ENCODE measurements at places on chromosomes 13 and 19.
A peak's percentile ranks its signal among the peaks of the same experiment; 100 is the strongest.

- H3K4me1 ChIP-seq: peaks cover 19% of the 10 kb centered on the region
- no peaks in the 10 kb centered on the region for H3K27me3 ChIP-seq
- H3K27ac ChIP-seq: peak overlapping the region; percentile 13
- no peaks in the 10 kb centered on the region for H3K36me3 ChIP-seq
- DNase-seq: peak; percentile 52
These were observed 51.6 kb upstream of the UBL3 start for GRCh38 chr13:29901710-29902631.

DNA sequence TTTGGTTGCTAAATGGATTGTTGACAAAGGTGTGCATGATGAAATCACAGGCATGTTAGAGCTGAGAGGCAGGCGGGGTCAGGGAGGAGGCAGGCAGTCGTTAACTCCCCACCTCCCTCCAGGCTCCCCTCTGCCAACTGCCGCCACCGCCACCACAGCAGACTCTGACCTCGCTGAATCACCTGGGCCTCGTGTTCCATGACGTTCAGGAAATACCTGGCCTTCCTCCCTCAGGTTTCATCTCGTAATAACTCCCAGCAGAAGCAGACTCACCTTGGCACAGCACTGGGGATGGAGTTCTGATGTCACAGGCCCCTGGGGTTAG, 198.5 kb downstream of the KATNAL1 start:
- H3K4me3 ChIP-seq: no peak overlapping the region
- H3K36me3 ChIP-seq: no peaks in the 10 kb centered on the region
- H3K27me3 ChIP-seq: no peaks in the 10 kb centered on the region
- no peak overlapping the region for H3K27ac ChIP-seq

GRCh38 chr19:48363500-48363809, 285 bp downstream of the TMEM143 start:
- peak; percentile 35 for DNase-seq
- peaks cover 5% of the 10 kb centered on the region for H3K36me3 ChIP-seq
- H3K27me3 ChIP-seq: no peaks in the 10 kb centered on the region
- peak overlapping the region; percentile 96 for H3K27ac ChIP-seq

DNA sequence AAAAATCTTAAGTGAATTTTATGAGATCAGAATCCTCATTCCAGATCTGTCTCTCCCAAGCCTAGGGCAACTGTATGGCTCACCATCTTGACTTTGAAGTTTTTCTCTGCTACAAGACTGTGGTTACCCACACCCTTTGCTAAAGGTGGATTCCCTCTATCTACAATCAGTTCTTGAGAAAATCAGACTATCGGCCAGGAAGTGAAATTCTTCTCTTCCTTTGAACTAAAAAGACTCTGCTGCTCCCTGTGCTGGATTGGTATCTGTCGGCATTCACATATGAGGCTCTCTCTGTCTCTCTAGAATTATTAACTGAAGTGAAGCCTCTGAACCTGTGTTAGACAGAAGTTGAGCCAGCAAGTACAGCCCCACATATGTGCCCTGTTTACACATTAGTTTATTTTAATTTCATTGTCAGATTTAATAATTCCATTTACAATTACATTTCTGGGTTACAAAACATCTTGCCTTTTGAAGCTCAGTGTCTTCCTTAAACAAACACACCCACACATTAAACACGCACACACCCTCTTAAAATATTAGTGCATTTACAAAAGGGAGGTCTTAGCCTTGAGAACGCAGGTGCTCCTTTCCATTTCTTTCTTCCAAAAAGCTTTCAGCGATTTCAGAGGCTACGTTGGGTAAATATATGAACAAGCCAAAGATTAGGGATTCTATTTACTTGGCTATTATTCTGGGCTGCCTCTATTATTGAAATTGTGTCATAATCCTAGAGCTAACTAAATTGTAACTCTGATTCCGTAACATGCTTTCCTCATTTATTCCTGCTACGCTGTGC, 145.7 kb downstream of the MIPEP start:
- H3K27me3 ChIP-seq: no peaks in the 10 kb centered on the region
- peaks cover 1% of the 10 kb centered on the region for H3K36me3 ChIP-seq
- peaks cover 25% of the 10 kb centered on the region for H3K4me1 ChIP-seq
- no peak overlapping the region for H3K4me3 ChIP-seq
- peak; percentile 13 for DNase-seq

- no peaks in the 10 kb centered on the region for H3K36me3 ChIP-seq
These were observed 412.6 kb downstream of the KCTD12 start for GRCh38 chr13:76473552-76474134.

DNA sequence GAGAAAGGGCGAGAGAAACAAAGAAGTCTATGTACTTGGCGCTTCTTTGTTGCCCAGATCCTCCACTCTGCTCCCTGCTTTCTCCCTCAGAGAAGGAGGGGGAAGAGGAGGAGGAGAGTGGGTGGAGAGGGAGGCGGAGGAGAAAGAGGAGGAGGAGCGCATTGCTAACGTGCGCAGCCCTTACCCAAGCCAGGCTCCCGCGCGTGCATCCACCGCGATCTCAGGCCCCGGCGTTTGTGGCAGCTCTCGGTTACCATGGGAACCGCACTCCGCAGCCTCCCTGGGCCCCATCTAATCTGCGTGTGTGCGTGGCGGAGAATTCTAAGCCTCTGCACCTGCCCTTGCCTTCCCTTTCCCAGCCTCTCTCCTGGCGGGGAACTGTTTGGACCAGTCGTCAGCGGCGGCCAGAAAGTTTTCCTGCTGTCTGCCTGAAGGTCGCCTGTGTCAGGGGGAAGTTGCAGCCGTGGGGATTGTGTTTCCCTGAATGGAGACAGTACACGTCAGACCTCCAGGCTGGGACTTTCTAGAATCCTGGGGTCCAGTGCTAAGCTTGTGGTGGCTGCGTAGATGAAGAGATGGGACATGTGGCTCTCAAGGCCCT, at the start of gene ERICH6B:
Gene ERICH6B (minus strand): TSS at position 239 of the 601 bp plus-strand sequence. CDS start 18,734 bp downstream, outside the sequence.
- peak; percentile 30 for DNase-seq
- H3K27me3 ChIP-seq: peaks cover 48% of the 10 kb centered on the region
- H3K4me1 ChIP-seq: no peaks in the 10 kb centered on the region
